ENCODE measurements at places on chromosomes 5 and 9.

GRCh38 chr5:156328161-156328560 lies 1.2 kb downstream of the SGCD start:
- no peaks in the 10 kb centered on the region for H3K36me3 ChIP-seq
- no peak overlapping the region for H3K27ac ChIP-seq
- H3K4me3 ChIP-seq, result no peak overlapping the region
- peaks cover 27% of the 10 kb centered on the region for H3K27me3 ChIP-seq
- H3K4me1 ChIP-seq, result peaks cover 4% of the 10 kb centered on the region
- no peak for DNase-seq

DNA sequence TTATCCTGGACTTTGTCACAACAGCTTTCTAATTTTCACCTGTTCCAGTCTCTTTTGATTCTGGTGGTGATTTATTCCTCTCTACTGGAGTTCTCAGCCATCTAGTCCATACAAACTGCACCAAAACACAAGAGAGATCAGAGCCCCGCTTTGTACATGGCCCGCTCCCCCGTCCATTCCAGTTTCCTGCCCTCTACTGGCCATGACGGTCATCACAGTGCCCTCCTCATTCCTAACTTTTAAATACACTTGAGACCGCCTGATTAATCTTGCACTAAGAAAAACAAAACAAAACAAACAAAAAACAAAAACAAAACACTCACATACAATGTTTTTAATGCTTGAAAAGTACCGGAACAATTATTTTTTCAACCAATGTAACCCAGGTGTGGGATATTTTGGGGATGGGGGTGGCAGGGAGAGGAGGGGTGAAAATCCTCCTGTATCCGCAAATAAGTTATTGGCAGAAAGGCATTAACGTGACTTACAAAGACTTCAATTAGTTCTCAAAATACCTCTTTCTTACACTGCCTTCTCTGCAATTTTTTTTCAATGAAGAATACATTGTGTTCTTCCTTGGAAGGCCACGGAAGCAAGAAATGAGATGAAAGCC lies 84.8 kb upstream of the PAM start:
- peaks cover 24% of the 10 kb centered on the region for H3K4me1 ChIP-seq
- peak; percentile 49 for DNase-seq
- no peaks in the 10 kb centered on the region for H3K27me3 ChIP-seq
- H3K27ac ChIP-seq, result peak overlapping the region; percentile 96

- no peaks in the 10 kb centered on the region for H3K36me3 ChIP-seq
- H3K4me1 ChIP-seq, result no peaks in the 10 kb centered on the region
- no peak for DNase-seq
- H3K4me3 ChIP-seq, result no peak overlapping the region
Observed at GRCh38 chr5:147240266-147240985, 5.6 kb downstream of the STK32A start.

- H3K27me3 ChIP-seq, result peaks cover 16% of the 10 kb centered on the region
- peaks cover 4% of the 10 kb centered on the region for H3K36me3 ChIP-seq
- H3K4me3 ChIP-seq, result no peak overlapping the region
- DNase-seq, result no peak
Observed at GRCh38 chr9:132534832-132535231, 47.6 kb upstream of the BARHL1 start.

DNA sequence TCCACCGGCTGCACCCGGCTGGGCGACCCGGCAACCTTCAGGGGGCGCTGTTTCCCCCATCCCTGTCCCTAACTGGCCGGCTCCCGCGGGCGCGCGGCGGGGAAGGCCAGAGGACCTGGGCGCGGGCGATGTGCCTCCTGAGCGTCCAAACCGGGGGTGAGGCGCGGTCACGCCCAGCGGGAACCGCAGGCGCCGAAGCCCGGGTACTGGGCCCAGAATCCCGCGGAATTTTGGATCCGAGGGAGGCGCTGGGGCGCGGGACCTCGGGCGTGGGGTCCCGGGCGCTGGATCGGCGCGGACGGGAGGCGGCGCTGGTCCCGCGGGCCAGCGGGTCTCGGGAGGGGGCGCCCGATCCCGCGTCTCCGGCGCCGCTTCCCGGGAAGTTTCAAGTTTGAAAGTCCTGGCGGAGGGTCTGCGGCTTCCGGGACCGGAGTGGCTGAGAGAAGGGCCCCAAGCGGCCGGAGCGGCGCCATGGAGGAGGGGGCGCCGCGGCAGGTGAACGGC lies at the start of gene PKN3:
TSS of gene PKN3 (plus strand) at position 59 of the 504 bp plus-strand sequence. CDS start at position 472, 413 bp downstream.
- H3K27me3 ChIP-seq, result no peaks in the 10 kb centered on the region
- no peaks in the 10 kb centered on the region for H3K36me3 ChIP-seq
- peak within 1 kb of the TSS; percentile 81 for H3K27ac ChIP-seq
- H3K4me3 ChIP-seq, result peak within 1 kb of the TSS; percentile 90
- peak; percentile 100 for DNase-seq

DNA sequence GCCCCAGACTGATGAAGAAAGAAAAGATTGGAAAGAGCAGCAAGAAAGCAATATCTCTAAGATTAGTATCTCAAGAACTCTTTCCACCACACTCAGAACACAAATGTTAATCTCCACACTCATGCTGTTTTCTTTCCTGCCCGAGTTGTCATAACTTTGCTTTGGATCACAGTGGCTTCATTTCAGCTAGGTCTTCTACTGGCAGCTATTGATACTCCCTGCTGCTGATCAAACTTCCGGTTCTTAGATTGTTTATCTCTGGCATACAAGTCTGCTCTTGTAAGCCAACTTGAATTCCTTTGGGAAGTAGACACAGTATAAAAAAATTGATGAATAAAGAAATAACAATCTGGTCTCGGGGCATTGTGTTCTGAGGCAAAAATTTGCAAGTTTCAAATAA lies 77.7 kb upstream of the SPEF2 start:
- H3K27me3 ChIP-seq, result no peaks in the 10 kb centered on the region
- H3K27ac ChIP-seq, result no peak overlapping the region
- DNase-seq, result no peak
- no peak overlapping the region for H3K4me3 ChIP-seq
- H3K4me1 ChIP-seq, result no peaks in the 10 kb centered on the region

DNA sequence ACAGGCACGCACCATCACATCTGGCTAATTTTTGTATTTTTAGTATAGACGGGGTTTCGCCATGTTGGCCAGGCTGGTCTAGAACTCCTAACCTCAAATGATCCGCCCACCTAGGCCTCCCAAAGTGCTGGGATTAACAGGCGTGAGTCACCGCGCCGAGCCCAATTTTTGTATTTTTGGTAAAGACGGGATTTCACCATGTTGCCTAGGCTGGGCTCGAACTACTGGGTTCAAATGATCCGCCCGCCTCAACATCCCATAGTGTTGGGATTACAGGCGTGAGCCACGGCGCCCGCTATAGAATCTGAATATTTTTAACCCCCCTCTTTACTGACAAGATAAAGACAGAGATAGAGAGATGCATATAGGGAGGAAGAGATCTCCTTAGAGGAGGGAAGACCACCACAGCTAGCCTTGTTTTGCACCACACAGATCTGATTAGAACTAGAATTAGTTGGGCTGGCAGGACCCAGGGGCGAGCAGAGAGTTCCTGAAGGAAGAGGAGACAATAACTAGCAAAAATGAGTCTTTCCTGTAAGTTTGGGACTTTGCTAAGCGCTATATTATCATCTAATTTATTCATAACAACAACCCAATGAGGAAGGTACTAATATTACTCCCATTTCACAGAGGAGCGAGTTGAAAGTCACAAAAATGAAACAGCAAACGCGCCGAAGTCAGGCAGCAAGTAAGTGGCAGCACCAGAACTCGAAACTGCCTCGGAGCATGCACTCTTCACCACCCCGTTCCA lies 1.5 kb upstream of the ANKHD1 start:
- peak overlapping the region; percentile 94 for H3K4me3 ChIP-seq
- no peaks in the 10 kb centered on the region for H3K27me3 ChIP-seq
- H3K27ac ChIP-seq, result peak overlapping the region; percentile 45

DNA sequence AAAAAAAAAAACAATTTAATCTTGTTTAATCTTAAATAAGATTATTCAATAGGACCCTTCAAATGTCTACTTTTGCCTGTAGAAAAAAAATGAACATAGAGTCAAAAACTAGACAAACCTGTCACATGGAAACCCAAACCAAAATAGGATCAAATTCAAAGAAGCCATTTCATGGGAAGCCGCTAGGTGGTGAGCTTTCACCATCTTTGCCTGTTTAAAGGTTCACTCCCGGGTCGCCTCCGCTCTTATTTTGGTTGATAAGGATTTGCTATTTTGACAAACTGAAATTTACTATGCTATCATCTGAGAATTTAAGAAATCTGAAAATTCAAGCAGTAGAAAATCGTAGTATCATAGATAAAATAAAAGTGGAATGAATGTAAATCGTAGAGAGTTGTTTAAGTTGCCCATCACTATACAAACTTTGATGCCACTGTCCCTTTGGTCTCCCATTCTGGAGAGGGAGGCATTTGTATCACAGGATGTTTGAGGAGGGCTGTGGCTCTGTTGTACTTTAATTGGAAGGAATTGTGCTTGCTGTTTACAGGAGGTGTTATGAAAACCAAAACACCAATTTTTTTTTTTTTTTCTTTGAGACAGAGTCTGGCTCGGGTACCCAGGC lies 43.5 kb upstream of the DNAH5 start:
- H3K4me3 ChIP-seq, result no peak overlapping the region
- peak; percentile 56 for DNase-seq

GRCh38 chr5:91219803-91220371 lies 163.2 kb downstream of the ARRDC3 start:
- no peaks in the 10 kb centered on the region for H3K36me3 ChIP-seq
- H3K4me1 ChIP-seq, result peaks cover 5% of the 10 kb centered on the region
- H3K27me3 ChIP-seq, result no peaks in the 10 kb centered on the region
- DNase-seq, result no peak
- no peak overlapping the region for H3K27ac ChIP-seq
- no peak overlapping the region for H3K4me3 ChIP-seq

DNA sequence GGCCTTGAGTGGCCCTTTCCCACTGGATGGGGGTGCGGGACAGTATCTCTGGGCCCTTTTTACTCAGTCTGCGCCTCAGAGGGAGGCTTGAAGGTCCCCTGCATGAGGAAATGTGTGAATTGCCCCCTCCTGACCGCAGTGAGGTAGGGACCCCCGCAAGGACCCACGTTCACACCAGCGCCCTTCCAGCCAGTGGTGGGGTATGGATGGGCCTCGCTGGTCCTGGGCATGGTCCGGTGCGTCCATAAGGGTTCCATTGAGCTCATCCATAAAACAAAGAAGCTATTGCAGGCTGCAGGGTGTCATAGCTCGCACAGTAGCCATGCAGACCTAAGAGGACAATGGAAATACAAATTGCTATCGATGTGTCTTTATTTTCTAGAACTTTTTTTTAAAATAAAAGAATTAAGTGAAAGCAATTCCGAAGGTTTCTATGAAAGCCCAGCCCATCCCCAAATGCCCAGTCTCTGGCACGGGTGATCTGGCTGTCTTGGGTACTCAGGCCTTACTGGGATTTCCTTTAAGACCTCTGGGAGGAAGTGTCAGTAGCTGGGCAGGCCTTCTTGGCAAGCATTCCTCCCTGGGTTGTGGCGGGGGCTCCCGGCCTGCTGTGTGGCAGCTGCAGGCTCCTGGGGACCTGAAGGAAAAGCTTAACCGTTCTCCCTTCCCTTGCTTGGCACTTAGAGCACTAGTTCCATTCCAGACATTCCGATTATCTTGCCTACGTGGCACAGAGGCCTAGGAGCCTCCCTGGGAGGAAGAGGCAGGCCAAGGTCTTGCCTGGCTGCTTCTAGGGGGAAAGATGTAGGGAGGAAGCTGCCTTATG lies 1.5 kb upstream of the SEMA5A start:
- peaks cover 7% of the 10 kb centered on the region for H3K36me3 ChIP-seq
- peak overlapping the region; percentile 95 for H3K4me3 ChIP-seq
- peaks cover 3% of the 10 kb centered on the region for H3K27me3 ChIP-seq
- no peak for DNase-seq
- peaks cover 30% of the 10 kb centered on the region for H3K4me1 ChIP-seq

All from neural crest cell (in vitro differentiated cells).